KG1 (cell line): ENCODE measurements at places on chromosomes 2 and 18.

- DNase-seq: no peak
These were observed 492.6 kb upstream of the REG3G start for GRCh38 chr2:78532762-78533379.

GRCh38 chr2:160674146-160674750 lies 180.6 kb upstream of the RBMS1 start:
- DNase-seq: no peak

GRCh38 chr2:147937744-147938349 lies 82.7 kb downstream of the ORC4 start:
- no peak for DNase-seq

DNA sequence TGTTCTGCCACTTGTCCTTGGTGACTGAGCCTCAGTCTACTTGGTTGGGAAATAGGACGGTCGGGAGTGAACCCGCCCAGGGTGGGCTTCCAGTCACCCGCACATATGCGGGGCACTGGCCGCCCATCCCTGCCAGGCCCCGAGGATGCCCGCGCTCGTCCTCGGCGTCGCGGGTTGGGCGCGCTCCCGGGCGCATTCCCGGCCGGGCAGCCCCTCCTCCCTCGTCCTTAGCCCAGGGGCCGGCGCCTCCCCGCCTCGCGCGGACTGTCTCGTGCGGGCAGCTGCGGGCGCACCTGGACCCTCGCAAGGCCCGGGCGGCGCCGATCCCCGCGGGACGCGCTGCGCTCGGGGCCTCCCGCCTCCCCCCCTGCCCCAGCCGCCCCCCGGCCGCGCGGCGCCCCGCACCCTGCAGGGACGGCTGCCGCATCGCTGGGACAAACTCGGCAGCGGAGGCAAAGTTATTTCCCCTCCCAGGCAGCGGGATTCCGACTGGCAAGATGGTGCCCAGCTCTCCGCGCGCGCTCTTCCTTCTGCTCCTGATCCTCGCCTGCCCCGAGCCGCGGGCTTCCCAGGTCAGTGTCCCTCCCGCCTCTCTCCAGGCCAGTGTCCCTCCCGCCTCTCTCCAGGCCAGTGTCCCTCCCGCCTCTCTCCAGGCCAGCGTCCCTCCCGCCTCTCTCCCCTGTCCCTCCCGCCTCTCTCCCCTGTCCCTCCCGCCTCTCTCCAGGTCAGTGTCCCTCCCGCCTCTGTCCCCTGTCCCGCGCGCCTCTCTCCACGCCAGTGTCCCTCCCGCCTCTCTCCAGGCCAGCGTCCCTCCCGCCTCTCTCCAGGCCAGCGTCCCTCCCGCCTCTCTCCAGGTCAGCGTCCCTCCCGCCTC lies at the start of gene FBLN7:
FBLN7 (plus strand) TSS at position 227 of the 874 bp plus-strand sequence; CDS start at position 498, 271 bp downstream.
- no peak for DNase-seq

GRCh38 chr2:217289177-217289906 lies 429.5 kb upstream of the TNP1 start:
- DNase-seq: no peak

- DNase-seq: no peak
These were observed 72.6 kb downstream of the ZNF532 start for GRCh38 chr18:58937071-58937886.

DNA sequence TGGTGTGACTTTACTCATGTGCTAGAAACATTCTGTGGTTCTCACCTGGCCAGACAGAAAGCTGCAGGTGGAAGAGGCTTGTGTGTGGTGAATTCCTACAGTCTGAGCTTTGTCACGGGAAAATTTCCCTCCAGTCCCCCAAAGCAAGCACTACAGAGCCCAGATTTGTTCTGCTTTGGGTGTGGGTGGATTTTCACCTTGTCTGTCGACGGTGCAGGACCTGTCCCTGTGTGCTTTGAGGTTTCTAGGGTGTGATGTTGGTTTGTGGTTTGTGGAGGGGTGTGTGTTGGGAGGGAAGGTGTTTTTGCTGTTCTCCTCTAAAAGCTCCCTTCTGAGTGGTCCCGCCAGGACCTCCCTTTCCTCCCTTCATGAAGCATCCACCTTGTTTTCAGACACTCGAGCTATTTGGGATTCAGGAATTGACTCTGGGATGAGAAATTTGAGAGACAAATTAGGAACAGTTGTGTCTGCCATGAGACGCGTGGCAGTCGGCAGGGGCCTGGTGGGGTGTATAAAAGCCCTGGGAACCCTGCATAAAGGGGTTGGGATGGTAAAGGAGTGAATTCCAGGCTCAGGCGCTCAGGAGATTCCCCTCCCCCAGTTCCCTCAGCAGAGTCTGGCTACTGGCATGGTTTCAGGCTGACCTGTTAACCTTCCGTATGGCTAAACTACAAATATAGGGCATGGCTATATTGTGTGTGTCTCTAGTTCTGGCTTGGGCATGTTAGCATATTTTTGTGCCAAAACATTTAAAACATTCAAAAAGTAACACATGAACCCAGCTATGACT lies 65.5 kb downstream of the DGKD start:
- no peak for DNase-seq

DNA sequence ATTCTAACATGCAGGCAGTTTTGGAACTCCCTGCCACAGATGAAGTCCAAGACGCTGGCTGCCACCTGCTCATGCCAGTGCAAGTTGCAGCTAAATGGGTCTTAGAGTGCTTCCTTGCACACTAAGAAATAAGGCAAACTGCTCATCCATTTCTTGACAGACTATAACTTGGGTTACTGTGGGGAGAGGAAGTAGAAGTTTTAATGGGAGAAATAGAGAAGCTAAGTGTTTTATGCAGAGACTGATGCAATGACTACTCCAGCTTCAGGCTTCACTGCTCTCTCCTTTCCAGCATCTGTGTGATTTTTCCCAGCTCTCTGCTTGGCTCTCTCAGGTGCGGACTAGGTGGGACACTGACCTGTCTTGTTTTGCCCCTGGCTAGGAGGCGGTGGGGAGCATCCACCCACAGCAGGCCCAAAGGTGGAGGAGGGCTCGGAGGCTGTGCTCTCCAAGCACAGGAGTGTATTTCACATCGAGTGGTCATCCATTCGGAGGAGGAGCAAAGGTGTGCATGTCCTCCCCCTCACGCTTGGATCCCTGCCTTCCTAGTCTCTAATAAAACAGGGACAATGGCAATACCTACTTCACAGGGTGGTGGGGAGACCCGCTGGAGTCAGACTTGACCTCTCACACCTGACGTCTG lies 48.2 kb downstream of the SLC14A2 start:
- DNase-seq: no peak

GRCh38 chr2:39732482-39732881 lies 46.6 kb downstream of the THUMPD2 start:
- DNase-seq: no peak

DNA sequence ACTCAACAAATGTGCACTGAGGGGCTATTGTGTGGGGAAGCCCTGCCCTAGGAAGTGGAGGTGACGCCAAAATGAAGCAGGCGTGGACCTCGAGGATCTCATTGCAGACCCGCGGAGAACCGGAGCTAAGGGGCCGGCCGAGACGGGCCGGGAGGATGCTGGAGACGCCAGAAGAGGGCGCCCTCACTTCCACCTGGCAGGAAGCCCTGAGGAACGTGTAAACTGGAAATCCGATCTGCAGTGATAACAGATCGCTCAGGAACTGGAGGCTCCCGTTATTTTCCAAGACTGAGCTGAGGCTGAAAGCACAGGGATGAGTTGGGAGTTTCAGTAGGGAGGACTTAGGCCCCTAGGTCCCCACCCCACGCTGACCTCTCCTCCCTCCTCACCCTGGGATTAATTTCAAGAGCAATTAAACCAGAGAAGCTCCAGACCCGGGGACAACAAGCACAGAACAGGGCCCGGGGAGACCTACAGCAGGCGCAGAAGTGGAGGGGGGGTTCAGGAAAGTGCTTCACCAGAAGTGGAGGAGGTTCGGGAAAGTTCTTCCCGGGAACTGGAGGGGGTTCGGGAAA lies 7.7 kb upstream of the COL6A3 start:
- no peak for DNase-seq

- no peak for DNase-seq
These were observed 1611.1 kb upstream of the ZEB2 start for GRCh38 chr2:146131048-146131447.
